Left kidney (tissue), 8 donors: ENCODE measurements at places on chromosomes 7 and 10. TPM values are rescaled to one million over a fixed set of nuclear protein-coding genes. Genes with fewer than 3 reads are reported as not detected.

- no peak for DNase-seq
Measured at GRCh38 chr7:88268858-88269257, 37.8 kb downstream of the STEAP4 start.

DNA sequence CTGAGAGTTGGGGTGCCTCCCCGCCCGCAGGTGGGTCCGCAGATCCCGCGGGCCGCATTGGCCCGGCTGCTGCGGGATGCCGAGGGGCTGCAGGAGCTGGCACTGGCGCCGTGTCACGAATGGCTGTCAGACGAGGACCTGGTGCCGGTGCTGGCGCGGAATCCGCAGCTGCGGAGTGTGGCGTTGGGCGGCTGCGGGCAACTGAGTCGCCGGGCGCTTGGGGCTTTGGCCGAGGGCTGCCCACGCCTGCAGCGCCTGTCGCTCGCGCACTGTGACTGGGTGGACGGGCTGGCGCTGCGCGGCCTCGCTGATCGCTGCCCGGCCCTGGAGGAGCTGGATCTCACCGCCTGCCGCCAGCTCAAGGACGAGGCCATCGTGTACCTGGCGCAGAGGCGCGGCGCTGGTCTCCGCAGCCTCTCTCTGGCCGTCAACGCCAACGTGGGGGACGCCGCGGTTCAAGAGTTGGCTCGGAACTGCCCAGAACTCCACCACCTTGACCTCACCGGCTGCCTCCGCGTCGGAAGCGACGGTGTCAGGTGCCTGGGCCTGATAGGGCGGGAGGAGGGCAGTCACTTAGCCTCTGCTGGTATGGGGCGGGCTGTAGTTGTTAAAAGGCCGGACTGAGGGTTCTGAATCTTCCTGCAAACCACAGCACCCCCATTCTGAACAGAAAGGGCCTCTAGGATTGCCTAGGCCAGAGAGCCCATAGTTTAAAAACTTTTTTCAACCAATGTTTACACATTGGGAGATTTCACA is 1.3 kb downstream of the FBXL15 start:
- DNase-seq = no peak

UBE2D1 gene
- polyA plus RNA-seq = 42.8 TPM

DNA sequence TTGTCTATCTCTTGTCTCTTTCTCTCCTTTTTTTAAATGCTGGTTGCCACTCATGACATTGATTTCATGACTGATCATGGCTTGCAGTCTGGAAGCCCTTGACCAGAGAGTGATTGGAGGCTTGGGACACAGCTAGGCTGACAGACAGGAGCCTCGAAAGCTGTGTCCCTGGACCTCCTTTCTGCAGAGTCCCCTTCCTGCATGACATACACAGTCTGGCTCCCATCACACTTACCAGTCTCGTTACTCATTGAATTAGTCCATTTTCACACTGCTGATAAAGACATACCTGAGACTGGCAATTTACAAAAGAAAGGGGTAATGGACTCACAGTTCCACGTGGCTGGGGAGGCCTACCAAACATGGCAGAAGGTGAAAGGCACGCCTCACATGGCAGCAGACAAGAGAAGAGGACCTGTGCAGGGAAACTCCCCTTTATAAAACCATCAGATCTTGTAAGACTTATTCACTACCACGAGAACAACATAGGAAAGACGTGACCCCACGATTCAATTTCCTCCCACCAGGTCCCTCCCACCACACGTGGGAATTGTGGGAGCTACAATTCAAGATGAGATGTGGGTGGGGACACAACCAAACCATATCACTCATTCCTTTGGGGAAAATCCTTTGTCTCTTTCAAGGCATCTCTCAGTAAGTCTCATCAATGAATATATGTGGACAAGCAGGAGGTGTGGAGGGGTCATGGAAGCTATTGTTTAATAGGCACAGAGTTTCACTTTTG is 102.3 kb downstream of the TBXAS1 start:
- DNase-seq = no peak

DNA sequence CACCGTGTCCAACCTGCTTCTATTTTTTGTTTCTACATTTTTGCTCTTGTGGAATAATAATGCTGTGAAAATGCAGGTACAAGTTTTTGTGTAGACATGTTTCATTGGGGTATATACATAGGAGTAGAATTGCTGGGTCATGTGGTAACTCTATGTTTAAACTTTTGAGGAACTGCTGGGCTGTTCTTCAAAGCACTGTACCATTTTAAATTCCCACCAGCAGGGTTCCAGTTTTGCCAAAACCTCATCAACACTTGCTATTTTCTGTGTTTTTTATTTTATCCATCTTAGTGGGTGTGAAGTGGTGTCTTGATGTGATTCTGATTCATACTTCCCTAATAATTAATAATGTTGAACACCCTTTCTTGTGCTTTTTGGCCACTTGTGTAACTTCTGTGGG is 138.6 kb downstream of the RGS10 start:
- no peak for DNase-seq

NUDT13 gene
- polyA plus RNA-seq = 10.6 TPM

DNA sequence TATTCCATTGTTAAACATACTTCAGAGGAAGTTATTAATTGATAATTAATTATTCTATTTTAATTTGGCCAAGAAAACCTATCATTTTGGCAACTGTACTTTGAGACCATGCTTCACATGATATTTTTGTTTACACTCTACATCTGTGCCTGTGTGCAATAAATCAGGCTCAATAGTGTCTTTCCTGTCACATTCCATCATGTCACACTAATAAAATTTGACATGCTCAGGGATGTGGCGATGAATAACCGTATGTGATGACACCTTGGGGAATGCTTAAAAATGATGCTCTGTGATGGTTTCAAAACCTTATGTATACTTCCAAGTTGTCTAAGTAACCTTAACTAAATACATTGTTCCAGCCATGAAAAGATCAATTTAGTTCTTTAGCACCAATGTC is 364.6 kb upstream of the TEX47 start:
- DNase-seq = no peak

DNA sequence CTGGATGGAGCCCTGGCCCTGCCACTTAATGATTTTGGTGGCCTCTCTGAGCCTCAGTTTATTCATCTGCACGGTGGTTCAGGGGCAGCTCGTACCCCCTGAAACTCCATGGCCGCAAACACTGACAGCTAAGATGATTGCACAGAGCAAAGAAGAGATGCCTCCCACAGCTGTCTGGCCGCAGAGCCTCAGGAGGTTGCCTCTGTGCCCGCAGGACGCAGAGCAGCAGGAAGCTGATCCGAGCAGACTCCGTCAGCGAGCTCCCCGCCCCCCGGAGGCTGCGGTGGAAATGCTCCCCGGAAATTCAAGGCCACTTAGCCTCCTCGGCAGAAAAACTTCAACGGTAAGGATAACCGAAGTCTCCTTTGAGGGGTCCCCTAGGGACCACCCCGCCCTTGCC is 30.2 kb upstream of the C10orf53 start:
- DNase-seq = no peak

SPDYE2B gene
- polyA plus RNA-seq = 3.8 TPM

AQP1 gene
- polyA plus RNA-seq = 184 TPM

DNA sequence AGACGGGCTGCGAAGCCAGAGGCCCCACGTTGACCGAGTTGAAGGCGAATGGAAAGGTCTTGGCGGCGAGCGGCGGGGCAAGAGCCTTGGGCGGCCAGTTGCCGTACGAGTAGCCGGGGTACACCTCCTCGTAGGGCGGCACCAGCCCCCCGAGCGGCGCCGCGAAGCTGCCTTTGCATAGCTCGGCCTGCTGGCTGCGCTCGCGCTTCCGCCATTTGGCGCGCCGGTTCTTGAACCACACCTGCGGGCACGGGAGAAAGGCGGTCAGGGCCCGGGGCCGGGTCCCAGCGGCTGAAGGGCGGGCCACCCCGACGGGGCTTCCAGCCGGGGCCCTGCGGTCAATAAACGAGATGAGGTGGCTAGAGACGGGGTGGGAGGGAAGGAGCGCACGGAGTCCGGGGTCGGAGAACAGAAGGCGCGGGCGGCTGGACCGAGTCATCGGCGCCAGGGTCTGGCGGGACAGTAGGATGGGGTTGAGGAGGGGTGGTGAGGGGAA is 4.8 kb downstream of the ELOVL3 start:
- DNase-seq = no peak

- DNase-seq = no peak
Measured at GRCh38 chr10:51344371-51344770, 270.1 kb downstream of the PRKG1 start.

AKR1C8 gene
- polyA plus RNA-seq = 0.20 TPM

DNA sequence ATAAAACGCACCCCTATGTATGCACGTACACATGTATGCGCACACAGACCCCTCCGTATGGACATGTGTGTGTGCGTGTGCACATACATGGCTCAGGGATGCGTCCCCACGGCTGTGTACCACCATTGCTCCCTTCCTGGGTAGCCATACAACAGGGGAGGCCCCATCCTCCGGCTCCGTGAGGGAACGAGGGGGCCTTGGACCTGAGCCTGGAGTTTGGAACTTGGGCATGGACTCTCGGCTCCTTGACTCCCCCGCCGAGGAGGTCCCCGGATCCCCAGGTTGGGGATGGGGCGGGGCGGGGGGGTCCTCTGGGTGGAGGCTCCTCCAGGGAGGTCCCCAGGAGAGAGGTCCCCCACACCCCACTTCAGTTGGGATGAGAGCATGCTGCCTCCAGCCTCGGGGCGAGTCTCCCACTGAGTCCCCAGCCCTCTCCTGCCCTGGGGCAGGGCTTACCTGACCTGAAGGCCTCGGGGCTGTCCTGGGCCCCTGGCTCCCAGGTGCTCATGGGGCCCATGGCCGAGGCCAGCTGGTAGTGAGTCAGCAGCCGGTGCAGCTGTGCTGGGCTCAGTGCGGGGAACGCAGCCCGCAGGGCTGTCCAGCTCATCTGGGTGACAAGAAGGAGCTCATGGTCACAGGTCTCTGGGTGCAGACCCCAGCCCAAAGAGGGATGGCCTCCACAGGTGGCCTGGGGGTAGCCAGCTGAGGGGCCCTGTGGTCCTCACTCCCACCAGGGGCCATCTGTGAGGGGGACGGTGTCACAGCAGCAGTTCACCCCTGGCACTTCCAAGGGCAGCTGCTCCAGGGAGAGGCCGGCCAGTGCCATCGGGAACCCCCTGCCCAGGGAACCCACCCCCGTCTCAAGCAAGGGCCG is 29.9 kb downstream of the AP5Z1 start:
- no peak for DNase-seq

DNA sequence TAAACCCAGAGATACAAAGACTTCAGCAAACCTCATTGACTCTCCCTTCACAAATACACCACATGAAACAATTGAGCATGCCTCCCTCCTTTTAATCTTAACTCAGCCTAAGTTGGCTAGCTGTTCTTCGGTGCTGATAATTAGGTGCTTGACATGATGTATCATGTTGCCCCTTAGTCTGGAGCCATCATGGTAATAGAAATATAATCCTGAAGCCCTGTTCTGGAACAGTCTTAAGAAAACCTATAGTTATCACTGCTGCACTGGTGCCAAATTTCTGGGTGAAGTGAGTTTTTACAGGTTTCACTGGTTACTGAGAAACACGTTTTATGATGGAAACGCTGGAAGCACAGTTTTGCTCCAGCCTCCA is 306.1 kb downstream of the LRMDA start:
- DNase-seq = no peak

DNA sequence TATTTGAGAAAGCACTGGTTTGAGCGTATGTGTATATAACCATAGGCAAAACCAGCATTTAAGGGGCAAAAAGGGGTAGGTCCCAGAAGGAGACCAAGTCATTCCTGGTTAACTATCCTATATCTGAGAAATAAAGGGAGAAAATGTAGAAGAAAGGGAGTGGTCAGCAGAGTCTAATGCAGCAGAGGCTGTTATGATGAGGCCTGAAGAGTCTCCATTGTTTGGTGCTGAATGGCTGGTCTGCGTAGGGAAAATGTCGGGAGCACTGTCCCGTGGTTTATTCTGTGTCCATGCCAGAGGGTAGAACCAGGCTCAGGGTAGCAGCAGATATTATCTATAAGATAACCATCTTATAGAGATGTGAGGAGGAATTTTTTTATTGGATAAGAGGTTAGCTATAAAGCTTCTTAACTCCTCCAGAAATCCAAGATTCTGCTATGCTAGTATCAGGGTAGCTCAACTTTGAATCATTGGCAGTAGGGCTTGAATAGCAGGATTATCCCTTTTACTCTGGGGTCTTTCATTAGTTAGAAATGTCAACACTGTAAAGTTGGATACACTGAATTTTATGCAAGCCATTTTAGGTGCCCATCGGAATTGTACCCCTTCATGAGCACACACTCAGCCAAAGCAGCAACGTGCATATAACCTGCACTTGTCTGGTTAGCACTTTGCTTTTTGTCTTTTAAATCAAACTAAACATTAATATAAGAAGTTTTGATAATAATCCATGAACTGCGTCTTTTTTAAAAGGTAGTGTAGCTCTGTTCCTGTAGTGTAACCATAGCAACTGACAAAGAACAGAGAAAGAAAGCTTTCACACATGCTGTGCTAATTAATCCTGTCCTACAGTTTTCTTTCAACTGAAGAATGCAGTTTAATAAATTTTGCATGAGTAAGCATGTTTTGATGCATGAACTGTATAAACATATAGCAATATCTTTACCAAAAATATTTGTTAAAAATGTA is 312.0 kb upstream of the FZD1 start:
- no peak for DNase-seq

PLA2G12B gene
- polyA plus RNA-seq = 10.4 TPM

CARD11 gene
- 1.1 TPM for polyA plus RNA-seq

GRCh38 chr7:46835556-46835955 is 746.4 kb downstream of the TNS3 start:
- DNase-seq = no peak

DNA sequence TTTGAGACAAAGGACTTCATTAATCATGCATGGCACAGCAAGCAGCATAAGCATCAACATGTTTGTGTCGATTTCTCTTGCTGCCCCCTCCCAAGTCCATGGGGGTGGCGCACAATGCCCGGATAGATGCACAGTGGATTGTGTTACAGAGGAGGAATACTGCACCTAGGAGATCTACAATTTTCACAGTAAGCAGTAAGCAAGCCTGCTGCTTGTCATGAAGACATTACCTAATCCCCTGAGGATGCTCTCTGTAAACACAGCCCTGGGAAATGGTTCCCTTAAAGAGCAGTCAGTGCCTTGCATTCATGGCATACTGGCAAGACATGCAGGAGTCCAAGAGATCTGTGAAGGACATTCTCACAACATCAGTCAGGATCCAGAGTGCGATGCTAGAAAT is 137.7 kb downstream of the ETV1 start:
- DNase-seq = no peak

MPP7 gene
- polyA plus RNA-seq = 8.8 TPM

- no peak for DNase-seq
Measured at GRCh38 chr7:36600869-36601530, 123.3 kb downstream of the AOAH start.
